Right renal cortex interstitium (tissue), 3 donors: ENCODE measurements at places on chromosomes 12 and 14. TPM values are rescaled to one million over a fixed set of nuclear protein-coding genes. Genes with fewer than 3 reads are reported as not detected.

DNA sequence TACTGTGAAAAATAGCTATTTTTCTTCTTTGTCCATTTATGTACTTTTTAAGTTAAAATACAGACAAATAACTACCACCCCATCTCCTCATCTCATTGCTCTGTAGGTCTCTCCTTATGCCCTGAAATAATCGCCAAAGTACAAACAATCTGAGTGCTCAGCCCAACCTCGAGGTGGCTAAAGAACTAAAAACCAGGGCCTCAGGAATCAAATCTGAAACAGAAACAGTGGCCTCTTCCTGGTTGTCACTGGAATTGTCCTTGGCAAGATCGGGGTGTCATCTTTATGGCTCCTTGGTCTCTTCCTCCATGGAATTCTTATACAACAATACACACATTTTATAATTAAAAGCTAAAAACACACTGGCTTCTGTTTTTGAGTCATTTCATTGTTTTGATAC lies 182.4 kb downstream of the ASCL1 start:
- DNase-seq: no peak

DNA sequence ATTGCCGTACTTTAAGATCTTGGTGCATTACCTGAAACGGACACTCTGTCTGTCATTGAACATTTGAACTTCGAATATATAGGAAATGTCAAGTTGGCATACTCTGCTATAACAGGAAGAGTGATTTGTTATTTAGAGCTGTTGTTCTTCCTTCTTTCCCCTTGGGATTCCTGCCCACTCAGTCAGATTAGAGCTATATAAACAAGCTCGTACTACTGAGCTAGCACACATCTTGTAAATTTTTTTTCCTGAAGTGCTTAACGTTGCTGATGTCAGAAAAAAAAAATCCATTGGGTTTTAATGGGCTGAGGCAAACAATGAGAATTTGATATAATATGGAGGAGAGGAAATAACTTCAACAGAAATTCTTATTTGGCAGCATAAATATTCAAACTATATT lies 26.8 kb downstream of the RGS6 start:
- no peak for DNase-seq

The PTPN6 gene
- 21.1 TPM for polyA plus RNA-seq

The KRT82 gene
- polyA plus RNA-seq: not detected

DNA sequence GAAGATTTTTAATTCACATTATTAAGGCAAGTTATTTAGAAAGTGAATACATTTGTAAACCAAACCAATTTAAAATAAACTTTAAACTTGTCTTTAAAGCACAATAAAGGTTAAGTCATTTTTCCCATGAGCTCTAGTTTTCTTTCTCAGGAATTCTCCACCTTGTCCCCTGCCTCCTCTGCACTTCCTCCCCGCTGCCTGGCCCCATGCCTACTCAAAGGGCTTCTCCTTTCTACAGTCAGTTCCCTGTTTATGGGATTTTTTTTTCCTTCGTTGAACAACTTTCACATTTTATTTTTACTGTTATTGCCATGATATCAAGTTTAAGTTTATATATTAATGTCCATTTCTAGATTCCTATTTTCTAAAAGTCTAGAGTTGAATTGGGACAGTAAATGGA lies 223.0 kb downstream of the SLC25A21 start:
- DNase-seq: no peak

The FAIM2 gene
- 2.1 TPM for polyA plus RNA-seq

GRCh38 chr12:131441638-131442336 lies 269.1 kb upstream of the SFSWAP start:
- DNase-seq: no peak

The KRT75 gene
- polyA plus RNA-seq: not detected

DNA sequence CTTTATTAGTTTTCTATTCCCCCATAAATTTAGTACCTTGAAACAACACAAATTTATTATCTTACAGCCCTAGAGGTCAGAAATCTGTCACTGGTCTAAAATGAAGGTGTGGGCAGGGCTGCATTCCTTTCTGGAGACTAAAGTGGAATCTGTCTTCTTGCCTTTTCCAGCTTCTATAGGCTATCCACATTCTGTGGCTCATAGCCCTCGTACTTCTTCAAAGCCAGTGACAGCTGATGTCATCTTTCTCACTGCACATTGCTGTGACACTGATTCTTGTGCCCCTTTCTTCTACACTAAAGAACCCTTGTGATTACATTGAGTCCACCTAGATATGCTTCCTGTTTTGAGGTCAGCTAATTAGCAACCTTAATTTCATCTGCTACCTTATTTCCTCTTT lies 23.2 kb upstream of the DCN start:
- DNase-seq: no peak

The HNRNPA1 gene
- polyA plus RNA-seq: 3,483 TPM
